ENCODE measurements at places on chromosomes 12 and 14.

- no peak for DNase-seq
Observed at GRCh38 chr12:50842637-50843493, at the start of gene TMPRSS12. TSS of gene TMPRSS12 (plus strand) at chr12:50842926. CDS start at chr12:50842965, 39 bp downstream.

- no peak for DNase-seq
Observed at GRCh38 chr14:96826818-96827217, 29.6 kb downstream of the VRK1 start.

GRCh38 chr14:58637391-58638230 is at the start of gene DACT1:
TSS of gene DACT1 (plus strand) at chr14:58637962. CDS start at chr14:58638203, 241 bp downstream.
- no peak for DNase-seq

GRCh38 chr12:22728987-22729386 is 104.0 kb downstream of the ETNK1 start:
- DNase-seq, result no peak

- DNase-seq, result no peak
Observed at GRCh38 chr14:99146616-99147365, 125.2 kb downstream of the BCL11B start.

- no peak for DNase-seq
Observed at GRCh38 chr12:43293396-43293795, 258.6 kb downstream of the ADAMTS20 start.

DNA sequence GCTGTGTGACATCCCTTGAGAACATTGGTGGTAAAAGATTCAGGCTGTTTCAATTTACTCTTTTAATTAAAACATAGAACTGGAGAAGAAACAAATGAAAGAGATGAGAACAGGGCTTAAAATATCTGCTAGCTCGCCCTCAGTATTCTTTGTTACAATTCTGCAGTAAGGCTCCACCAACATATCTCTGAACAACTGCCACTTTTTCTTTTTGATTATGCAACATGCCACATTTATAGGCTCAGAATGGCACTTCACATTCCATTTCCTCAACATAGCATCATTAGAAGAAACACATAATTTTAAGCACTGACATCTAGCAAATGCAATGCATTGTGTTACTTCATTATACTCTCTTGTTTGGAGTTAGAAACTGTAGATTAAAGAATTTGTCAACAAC is 1315.2 kb downstream of the LRFN5 start:
- DNase-seq, result no peak

GRCh38 chr12:82872088-82872487 is 185.4 kb downstream of the TMTC2 start:
- no peak for DNase-seq

DNA sequence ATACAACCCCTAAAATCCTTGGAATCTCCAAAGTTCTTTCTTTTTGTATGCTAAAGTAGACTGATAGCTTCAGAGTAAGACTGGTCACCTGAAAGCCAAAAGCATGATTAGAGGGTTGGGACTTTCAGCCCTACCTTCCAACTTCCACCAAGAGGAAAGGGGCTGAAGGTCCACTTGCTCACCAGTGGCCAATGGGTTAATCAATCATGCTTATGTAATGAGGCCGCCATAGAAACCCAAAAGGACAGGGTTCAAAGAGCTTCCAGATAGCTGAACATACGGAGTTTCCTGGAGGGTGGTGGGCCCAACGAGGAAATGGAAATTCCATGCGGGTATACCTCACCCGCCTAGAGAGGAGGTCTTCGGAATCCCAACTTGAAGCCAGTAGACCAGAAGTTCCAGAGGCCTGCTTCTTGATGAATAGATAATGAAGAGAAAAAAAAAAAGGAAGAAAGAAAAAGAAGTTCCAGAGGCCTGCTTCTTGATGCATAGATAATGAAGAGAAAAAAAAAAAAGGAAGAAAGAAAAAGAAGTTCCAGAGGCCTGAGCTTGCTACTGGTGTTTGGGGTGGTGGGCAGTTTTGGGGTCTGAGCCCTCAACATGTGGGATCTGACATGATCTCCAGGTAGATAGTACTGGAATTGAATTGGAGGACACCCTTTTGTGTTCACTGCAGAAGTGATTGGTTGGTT is 11.2 kb upstream of the BTG1 start:
- no peak for DNase-seq

- DNase-seq, result no peak
Observed at GRCh38 chr14:54642801-54643695, 76.1 kb downstream of the SAMD4A start.

GRCh38 chr14:77657280-77657679 is 40.8 kb upstream of the SPTLC2 start:
- no peak for DNase-seq

- no peak for DNase-seq
Observed at GRCh38 chr12:50642035-50642451, 121.9 kb upstream of the ATF1 start.

DNA sequence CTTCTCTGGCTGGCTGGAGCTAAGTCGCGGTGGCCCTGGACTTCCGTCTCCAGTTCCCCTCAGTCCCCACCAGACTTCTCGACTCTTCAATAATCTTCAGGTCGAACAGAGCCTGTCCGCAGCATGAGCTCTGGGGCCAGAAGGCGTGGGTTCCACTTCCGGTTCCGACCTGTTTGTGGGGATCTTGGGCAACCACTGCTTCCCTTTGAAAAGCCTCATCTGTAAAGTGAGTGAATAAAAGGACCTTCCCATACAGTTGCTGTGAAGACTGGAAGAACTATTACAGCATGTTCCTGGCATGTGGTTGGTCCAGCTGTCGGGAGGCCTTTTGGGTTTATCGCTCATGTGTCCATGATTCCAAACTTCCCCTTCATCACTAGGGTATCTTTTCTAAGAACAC is 19.4 kb downstream of the ADGRD1 start:
- DNase-seq, result no peak

DNA sequence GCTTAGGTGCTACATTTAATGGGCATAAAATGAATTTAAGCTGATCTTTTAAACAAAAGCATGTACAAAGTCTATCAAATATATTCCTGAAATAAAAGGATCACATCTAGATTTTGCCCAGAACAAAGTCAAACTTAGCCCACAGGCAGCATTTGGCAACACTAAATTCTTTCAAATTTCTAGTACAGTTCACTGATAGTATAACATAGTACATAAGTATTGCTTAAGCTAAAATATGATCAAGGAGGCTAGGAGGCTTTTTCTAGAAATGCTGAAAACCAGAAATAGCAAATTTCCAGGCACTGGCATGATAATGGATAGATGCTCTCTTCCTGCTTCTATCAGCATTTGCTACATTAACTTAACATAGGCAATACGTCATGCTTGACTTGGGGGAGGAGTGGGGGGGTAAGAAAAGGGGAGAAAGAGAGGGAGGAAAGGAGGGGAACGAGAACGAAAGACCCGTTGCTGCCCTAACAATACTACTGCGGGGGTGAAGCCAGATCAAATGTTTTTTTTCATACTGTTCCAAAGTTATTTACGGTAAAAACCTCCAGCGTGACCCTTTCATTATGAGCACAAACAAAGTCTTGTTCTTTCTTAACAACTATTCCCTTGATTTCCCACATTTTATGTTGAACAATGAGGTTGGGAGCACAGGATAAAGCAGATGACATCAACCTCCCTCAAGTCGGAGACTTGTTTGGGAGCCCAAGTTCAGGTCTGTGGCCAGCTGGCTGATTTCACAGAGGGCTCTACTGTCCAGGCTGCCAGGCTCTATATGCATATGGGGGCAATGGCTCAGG is 10.6 kb downstream of the TMED10 start:
- DNase-seq, result no peak

DNA sequence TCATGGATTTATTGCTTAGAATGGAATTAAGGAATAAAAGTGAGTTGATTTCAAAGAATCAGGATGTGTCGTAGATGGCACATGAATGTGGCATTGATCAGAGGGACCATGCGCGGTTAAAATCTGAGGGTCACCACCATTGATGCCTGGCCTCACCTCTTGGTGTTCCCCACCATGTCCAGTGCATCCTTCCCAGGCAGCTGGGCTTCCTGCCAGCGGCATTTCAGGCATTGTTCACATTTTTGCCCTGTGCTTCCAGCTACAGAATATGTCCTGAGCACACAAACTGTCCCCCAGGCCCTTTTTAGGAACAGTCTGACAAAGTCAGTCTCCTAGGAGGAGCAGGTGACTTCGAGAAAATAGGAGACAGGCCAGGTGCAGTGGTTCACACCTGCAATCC is 42.0 kb upstream of the TSPAN9 start:
- no peak for DNase-seq

GRCh38 chr12:11508699-11509098 is 113.3 kb upstream of the PRB2 start:
- DNase-seq, result no peak

GRCh38 chr12:22306311-22306710 is 28.2 kb downstream of the ST8SIA1 start:
- no peak for DNase-seq

GRCh38 chr12:70847871-70848270 is 72.7 kb downstream of the PTPRR start:
- DNase-seq, result no peak

DNA sequence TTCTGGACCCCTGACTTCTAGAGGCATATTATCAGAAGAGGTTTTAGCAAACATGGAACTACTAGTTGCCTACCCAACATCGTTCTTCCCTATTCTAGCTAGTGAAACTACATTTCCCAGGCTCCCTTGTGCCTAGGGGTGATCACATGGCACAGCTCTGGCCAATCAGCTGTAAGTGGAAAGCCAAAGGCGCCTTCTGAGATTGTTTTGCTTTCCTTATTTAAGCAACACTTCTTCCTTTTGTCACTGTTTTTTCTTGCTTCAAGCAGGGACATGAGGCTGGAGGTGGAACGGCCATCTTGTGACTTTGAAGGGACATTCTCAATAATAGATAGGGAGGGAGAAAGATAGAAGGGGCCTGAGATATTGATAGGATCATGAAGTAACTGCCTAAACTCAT is 136.7 kb downstream of the ZNF664 start:
- no peak for DNase-seq

GRCh38 chr14:100263141-100263540 is 24.2 kb downstream of the YY1 start:
- no peak for DNase-seq

- DNase-seq, result no peak
Observed at GRCh38 chr12:11954181-11954580, 116.6 kb upstream of the BCL2L14 start.

GRCh38 chr12:66537876-66538275 is 141.0 kb downstream of the GRIP1 start:
- DNase-seq, result no peak

- DNase-seq, result no peak
Observed at GRCh38 chr14:58705066-58705465, 67.3 kb downstream of the DACT1 start.

DNA sequence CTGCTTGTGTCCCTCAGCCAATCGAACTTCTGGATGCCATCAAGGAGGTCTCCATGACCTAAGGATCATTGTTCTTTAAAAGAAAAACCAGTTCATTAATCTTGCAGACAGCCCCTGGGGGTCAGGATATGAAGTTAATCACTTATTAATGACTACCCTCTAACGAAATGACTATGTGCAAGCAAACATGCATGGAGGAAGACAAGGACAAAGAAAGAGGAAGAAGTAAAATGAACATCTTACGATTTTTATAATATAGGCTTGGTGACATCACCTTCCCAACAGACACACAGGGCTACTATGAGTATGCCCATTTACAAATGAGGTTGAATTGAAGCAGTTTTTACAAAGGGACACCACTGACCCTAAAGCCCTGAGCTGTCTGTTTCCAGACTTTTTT is 111.1 kb upstream of the AMIGO2 start:
- DNase-seq, result no peak

DNA sequence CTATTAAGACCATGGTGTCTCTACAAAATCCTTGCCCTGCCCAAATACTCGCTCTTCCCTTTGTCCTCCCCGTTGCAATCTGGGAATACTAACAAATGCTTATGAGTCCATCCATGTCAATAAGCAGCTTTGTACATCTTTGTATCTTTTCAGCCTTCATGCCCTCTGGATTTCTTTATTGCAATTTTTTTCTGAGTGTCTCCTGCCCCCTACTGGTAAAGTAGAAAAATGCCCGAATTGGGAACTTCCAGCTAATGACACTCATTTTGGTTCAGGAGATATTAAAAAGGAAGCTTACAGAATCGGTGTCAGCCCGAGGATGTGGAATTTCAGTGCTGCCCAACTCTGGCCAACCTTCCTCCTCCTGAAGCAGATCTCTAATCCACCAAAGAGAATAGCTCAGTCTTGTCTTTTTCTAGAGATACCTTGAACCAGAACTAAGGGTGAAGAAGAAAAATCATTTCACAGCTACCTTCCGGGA is 46.0 kb downstream of the SH2B3 start:
- no peak for DNase-seq

- no peak for DNase-seq
Observed at GRCh38 chr12:105713606-105714305, 383.3 kb downstream of the C12orf75 start.

DNA sequence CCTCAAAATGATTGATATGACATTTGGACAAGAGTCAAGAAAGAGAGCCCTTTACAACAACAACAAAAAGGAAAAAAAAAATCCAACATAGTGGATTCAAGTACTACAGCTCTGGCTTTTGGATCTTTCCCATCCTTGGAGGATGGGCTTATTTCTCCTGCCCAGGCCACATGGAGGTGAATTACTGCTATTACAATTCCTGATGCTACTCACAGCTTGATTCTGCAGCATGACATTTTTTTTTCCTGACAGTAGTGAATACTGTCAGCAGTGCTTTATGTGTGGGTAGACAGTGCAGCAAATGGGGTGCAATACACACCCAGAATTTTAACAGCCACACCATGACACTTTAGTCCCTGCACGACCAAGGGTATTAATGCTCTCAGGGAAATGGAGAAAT is 42.5 kb upstream of the HSP90B1 start:
- no peak for DNase-seq

GRCh38 chr14:105881021-105881930 is 354.9 kb downstream of the TMEM121 start:
- DNase-seq, result no peak

DNA sequence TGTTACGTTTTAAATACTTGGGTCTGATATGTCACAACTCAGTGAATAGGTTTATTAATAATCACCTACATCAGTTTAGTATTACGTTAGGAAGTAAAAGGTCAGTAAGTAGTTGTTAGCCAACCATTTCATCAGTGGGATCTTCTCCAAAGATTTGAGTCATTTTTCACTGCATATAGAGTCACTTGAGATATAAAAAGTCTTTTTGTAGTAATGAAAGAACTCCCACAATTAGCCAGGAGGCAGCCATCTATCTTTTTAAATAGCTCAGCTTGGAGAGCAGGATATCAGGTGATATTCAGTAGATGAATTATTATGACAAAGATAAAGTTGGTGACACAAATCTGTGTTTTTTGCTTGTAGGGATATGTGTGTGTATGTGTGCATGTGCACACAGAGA is 309.3 kb downstream of the PDZRN4 start:
- DNase-seq, result no peak

All from stimulated activated CD8-positive, alpha-beta memory T cell treated with anti-CD3 and anti-CD28 coated beads, Interleukin-12 subunit alpha, Interleukin-12 subunit beta, amount 100 ng/mL, for 1 hour (primary cell).